ENCODE measurements at places on chromosomes 11 and 22.
A peak's percentile ranks its signal among the peaks of the same experiment; 100 is the strongest.

- DNase-seq, result no peak
These were observed 247.3 kb downstream of the NXPE2 start for GRCh38 chr11:114925591-114925990.

DNA sequence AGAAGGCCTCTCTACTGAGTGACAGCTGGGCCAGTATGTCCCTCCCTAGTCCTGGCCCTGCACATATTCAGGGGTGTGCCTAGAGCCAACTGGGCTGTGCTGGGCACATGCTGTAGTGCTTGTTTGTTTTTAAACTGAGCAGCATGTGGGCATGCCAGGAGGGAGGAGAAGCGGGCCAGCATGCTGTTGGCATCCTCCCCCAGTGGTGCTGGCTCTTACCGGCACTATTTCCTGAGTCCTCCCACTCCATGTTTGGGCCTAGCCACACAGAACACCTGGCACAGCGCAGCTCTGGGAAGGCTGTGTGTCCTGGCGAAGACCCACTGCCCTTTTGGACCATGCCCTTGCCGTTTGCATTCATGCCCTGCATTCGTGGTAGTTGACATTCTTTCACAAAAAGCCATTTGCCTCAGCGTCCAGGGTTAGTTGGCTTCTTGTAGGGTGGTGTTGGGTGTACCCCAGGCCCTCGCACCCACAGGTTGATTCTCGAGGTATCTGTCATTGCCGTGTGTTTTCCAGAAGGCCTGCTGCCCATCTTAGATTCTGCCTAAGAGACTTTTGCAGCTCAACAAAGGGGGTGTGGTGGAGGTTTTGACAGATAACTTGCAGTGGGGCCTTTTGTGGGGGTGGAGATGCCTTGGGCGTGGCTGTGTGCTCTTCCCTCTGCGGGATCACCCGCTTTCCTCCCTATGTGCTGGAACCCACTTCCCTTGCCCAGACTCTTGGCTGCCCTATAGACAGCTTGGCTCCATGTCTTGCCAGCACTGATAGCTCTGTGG lies 13.6 kb downstream of the DGCR8 start:
- DNase-seq, result no peak

DNA sequence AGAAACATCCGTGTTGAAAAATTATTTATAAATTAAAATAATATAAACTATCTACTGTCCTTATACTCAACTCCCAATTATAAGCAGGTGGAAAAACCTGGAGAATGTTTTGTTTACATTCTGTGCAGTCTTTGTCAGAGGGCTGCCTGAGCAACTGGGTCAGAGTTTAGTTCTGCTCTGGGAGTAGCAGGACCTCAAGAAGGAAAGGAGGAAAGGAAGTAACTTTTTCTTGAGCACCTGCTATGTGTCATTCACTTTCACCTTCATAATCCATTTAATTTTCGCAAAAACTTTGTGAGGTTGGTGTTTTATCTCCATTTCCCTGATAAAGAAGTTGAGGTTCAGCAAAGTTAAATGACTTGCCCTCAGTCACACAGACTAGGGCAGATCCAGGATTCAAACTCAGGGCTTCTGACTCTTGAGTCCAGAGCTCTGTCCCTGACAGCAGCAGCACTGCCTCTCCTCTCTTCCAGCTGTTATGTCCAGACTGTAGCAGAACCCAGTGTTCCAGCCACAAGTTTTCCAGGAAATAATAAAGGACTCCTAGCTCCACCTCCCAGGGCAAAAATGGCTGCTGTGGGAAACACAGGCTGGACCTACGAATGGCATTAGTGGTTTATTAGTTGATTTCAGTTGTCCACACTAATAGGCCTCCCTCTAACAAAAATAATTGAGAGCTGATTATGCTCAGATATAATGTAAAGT lies 6.4 kb downstream of the CD3E start:
- DNase-seq, result no peak

DNA sequence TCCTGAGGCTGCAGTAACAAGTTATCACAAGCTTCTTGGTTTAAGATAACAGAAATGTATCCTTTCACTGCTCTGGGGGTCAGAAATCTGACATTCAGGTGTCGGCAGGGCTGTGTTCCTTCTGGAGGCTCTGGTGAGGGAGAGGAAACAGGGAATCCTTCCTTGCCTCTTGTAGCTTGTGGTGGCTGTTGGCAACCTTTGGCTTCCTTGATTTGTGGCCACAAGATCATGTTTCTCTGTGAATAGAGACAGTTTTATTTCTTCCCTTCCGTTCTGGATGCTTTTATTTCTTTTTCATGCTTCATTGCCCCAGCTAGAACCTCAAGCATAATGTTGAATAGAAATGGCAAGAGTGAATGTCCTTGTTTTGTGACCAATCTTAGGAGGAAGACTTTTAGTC lies 44.0 kb downstream of the MPPED1 start:
- no peak for DNase-seq

DNA sequence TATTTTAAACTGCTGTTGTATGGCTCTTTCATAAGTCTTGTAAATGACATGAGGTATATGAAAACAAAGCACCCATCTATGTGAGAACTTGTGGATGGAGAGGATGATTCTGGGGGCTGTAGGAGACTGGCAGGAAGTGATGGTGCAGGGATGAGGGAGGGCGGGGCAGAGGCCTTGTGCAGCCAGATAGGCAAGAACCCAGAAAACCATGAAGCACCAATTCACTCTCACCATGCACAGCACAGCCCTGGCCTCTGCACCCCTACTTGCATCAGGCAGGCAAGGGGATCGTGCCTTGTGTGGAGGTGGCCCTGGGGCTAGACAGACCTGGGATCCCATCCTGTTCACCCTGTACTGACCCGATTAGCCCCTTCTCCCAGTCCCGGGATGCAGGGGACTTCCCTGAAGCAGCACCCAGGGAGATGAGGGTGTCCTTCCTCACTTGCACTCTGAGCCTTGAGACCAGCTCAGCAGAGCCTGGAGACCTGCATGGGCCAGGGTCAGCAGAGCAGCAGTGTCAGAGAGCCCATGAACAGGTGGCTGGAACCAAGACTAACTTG lies 85.5 kb downstream of the MORC2 start:
- no peak for DNase-seq

DNA sequence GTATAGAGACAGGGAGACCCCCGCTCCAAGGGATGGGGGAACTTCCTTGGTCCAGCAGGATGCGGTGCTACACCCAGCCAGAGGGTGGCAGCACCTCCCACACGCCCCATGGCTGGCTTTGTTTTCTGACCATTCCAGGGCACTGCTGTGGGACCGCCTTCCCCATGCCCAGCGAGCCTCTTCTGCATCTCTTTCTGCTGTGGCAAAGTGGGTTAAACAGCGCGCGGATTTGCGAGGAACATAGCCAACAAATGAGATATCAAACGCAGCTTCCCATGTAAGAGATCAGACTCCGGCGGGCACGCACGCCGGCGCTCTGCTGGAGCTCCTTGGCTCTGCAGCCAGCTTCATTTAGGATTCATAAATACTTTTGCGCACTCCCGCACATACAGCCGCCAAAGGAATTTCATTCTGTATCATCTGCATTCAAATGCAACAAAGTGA lies 485.8 kb upstream of the CADM1 start:
- no peak for DNase-seq

GRCh38 chr22:45599836-45600577 lies 71.6 kb upstream of the ATXN10 start:
- DNase-seq, result no peak

DNA sequence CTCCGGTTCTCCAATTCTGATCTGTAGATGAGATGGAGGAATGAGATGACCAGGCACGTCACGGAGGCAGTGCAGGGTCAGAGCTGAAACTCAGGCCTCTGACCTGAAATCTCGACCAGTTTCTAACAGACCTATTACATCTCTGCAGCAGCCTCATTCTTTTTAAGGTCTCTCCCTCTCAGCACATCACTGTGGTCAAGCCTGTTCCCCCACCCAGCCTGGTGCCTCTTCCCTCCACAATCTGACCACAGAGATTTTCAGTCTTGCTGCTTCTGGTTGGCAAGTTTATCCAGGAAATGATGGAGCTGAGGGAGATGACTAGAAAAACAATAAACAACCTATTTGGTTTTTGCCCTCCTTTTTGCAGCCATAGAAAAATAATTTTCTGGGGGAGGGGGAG lies 9.5 kb downstream of the GRAMD1B start:
- no peak for DNase-seq

DNA sequence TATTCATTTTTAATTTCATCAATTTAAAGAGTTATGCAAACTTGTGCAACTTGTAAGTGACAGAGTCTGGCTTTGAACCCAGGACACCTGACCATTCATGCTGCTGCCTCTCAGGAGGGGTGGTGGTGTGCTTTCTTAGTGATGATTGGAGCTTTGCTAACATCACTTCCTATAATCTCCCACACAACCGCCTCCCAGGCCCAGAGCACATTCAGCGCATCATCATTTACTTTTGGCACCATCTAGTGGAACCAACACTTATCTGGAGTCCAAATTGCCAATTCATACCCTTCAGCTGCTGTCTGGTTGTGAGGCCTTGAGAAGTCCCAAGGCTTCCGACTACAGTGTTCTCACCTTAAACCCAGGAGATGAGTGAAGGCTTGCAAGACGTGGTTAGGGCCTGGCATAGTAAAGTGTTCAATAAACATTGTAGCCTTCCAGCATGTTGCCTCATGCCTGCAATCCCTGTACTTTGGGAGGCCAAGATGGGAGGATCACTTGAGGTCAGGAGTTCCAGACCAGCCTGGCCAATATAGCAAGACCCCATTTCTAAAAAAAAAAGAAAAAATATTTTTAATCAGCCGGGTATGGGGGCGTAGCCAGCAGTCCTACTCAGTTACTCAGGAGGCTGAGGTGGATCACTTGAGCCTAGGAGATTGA lies 1.1 kb upstream of the TTLL1 start:
- DNase-seq, result no peak

DNA sequence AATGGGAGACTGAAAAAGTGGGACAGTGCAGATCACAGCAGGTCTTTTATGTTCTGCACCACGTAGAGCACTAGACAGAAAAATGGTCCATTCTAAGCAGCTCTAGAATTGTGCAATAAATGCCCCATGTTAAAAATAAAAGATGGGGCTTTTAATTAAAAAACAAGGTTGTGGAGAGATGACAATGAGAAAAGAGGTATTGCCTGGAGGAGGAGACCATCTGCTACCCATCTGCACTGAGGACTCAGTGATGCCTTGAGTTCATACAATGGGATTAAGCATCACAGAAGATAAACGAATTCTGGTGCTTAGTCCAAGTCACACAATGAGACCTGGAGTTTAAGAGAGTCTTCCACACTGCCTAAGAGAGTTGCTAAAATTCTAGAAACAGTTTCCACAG lies 73.6 kb downstream of the PAK1 start:
- DNase-seq, result no peak

DNA sequence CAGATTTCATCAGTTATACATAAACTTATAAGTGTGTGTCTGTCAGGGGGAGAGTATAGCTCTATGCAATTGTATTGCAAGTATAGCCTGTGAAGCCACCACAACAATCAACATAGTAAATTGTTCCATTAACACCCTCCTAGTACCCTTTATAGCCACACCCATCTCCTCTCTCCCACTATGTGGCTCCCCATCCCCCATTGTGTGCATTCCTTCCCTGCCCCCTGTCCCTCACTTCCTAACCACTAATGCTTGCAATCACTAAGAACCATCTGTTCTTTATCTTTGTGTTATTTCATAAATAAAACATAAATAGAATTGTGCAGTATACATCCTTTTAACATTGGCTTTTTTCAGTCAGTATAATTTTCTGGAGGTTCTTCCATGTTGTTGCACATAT lies 83.1 kb upstream of the SLC5A12 start:
- no peak for DNase-seq

DNA sequence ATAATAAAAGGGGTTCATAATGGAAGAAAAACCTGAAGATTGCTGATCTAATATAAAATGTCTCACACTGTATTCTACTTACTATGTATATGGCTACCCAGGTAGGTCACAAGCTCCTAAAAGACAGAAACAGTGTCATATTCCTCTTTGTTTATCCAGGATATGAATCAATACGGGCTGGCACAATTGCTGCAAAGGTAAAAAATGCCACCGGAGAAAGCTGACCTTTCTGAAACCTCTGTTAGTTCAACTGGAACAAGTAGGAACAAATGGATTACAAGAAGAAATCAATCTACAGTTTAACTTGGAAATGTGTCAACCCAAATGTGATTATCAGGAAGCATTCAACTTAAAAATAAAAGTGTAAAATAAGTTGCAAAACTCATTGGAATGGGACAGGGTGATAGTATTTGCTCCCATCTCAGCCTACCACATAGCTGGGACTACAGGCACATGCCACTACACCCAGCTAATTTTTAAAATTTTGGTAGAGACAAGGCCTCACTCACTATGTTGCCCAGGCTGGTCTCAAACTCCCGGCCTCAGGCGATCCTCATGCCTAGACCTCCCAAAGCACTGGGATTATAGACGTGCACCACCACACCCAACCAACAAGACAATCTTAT lies 27.6 kb downstream of the SLC35F2 start:
- DNase-seq, result no peak

- DNase-seq, result no peak
These were observed 5.5 kb downstream of the KRTAP5-2 start for GRCh38 chr11:1592628-1593027.

DNA sequence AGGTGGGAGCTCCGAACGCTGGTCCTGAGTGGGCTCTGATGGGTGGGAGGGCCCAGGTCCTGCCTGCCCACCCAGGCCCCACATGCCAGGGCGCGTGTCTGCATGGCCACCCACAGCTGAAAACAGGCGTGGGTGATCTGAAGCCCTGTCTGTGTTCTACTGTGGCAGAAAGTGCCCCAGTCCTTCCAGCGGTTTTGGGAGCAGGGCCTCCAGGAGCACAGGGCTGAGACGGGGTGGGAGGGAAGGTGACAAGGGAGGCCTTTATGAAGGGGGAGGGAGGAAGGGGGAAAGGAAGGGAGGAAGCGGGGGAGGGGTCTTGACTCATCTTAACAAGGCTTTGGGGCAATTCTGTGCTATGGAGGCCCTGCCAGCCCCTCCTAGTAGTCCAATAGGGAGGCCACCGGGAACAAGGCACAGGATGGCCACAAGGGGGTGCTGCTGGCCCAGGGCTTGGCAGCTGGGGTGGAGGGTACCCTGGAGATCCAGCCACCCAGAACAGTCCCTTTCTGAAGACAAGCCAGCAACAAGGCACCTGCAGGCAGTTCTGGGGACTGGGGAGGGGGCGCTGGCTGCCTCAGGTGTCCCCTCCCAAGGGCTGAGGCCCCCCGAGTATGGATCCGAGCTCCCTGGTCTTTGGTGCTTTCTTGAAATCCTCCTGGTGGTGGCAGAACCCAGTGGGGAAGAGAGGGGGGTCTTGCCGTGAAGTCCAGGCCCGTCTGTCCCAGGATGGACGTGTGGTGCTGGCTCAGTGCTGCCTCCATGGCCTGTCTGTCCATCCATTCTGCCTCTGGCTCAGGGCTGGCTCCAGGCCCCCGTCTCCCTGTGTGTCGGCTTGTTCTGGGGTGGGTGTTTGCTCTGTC lies 6.3 kb upstream of the FADS3 start:
- DNase-seq, result peak; percentile 38

DNA sequence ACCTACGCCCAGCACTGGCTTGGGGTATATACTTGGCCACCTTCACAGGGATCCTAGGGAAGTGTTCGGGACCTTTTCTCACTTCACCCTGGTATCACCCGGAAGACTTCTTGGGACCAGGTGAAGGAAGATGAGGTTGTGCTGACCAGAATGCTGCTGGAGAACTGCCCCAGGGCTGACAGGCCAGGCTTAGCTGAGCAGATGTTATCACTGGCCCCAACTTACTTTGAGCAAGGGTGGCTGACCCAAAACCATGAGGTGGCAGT lies 4.5 kb downstream of the FTH1 start:
- no peak for DNase-seq

- DNase-seq, result no peak
These were observed 7.0 kb upstream of the FAM118A start for GRCh38 chr22:45302751-45303150.

Measured in bone marrow (tissue), 2 donors.